Stimulated activated CD8-positive, alpha-beta memory T cell treated with anti-CD3 and anti-CD28 coated beads, Interleukin-4, amount 100 ng/mL, for 48 hours (primary cell): ENCODE measurements at places on chromosomes 6 and 20.

DNA sequence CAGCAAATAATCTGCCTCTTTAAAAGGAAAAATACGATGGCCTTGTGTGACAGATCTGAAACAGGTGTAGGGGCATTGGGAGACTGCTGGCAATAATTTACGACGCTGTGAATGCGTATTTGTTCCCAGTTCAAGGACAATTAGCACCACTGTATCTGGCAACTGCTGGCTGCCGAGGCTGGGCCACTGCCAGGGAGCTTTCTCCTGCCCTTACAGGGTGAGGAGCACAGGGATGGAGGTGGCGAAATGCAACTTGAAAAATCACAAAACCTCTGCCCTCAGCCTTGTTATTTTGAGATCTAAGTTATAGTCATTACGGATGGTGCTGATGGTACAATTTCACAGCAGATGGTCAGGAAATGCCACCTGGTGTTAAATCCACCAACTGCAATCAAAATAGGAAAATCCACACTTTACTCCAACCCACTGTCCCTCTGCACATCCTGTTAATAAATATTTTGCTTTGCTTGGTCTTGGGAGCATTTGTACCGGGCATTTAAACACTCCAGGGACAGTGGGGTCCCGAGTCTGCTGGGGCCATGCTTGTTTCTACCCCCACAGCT, 6.4 kb downstream of the MYLK4 start:
- no peak for DNase-seq

DNA sequence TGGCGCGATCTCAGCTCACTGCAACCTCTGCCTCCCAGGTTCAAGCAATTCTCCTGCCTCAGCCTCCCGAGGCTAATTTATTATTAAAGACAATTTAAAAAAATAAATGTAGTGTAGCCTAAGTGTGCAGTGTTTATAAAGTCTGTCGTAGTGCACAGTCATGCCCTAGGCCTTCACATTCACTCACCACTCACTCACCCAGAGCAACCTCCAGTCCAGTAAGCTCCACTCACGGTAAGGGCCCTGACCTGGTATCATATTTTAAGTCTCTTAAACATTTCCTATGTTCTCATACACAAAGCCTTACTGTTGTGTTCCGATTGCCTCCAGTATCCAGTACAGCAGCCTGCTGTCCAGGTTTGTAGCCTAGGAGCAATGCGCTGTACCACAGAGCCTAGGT, 168.2 kb upstream of the FOXQ1 start:
- DNase-seq, result no peak

GRCh38 chr6:183668-184067, 108.6 kb upstream of the DUSP22 start:
- DNase-seq, result no peak

DNA sequence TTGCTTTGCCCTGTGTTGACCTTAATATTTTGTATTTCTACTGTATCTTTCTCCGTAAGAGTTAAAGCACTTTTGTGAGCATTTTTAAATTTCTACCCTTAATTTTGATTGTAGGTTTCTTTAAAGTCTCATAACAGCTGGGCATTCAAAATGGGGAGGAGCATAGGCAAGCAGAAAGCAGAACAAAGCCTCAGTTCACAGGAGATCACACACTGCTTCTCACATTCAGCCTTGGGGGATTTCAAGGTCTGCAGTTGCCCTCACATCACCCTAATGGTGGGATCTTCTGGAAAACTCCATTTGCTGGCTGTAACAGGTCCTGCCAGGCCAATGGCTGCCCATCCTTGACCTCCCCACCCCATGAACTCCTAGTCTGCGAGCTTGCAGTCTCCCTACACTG, 292.9 kb downstream of the PHACTR1 start:
- no peak for DNase-seq

DNA sequence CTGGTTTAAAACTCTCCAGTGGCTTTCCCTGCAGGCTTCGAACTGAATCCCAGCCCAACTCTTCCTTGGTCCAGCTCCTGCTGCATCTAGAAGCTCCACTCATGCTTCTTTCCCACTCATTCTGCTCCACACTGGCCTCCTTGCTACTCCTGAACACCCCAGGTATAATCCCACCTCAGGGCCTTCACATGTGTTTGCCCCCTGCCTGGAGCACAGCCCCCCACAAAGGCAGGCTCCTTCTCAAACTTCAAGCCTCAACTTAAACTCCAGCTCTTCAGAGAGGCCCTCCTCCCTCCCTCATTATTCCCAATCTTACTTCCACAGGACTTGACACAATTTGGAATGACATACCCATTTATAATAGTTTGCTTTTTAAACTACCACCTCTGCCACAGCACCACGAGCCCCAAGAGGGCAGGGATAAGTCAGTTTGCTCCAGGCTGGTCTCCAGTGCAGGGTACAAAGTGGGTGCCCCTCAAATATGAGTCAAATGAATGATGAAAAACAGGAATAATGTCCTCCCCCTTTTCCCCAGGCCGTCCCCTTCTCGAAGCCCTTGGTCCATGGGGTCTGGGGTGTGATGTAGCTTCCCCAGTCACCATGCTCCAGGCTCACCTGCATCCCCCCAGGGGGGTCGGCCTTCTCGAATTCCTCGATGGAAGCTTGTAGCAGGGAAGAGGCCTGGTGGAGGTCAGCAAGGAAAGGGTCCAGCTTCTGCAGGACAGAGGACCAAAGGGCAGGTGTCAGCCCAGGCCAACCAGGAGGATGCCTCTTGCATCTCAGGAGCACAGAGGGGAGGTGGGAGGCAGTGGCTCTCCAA, 37.4 kb downstream of the KIAA1755 start:
- no peak for DNase-seq

DNA sequence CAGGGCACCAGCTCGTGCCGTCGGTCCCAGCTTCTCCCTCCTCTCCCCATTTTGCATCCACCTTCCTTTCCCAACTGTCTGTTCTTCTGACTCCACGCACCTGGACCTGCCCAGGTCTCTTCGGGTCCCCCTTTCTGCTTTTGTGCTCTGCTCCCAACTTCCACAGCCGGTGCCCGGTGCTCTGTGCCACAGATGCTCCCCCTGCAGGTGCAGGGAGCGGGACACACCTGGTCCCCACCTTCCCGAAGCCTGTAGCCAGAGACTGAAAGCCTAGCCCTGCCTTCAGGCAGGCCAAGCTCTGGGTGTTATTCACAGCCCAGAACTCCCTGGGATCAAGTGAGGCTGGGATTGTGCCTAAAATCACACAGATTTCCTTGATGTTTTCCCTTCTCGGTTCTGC, 24.6 kb upstream of the BMP7 start:
- DNase-seq, result no peak

GRCh38 chr6:118335325-118335816, 212.7 kb upstream of the PLN start:
- DNase-seq, result no peak

- no peak for DNase-seq
Observed at GRCh38 chr20:57711826-57712225, 2.0 kb upstream of the PMEPA1 start.

GRCh38 chr6:166165558-166166313, 1.9 kb downstream of the TBXT start:
- DNase-seq, result no peak

DNA sequence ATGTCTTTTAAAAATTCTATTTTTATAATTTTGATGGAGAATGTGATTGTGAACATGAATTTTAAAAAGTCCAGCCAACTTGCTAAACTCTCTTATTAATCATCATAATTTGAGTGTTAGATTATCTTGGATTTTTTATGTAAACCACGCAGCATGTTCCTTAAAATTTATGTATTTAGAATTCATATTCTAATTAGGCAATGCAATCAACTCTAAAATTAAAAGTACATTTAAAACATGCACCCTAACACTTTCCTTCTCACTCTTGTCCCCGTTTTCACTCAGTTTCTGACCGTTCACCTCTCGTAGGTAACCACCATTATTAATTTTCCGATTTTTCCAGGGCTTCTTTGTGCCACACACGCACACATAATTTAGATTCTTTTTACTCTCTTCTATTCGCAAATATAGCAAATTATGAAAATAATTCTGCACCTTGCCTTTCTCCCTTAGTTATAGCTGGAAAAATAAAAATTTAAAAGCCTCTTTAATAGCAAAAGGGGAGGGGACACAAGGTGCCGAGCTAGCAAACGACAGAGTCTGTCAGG, 329 bp upstream of the ZKSCAN3 start:
- DNase-seq, result no peak

- DNase-seq, result no peak
Observed at GRCh38 chr20:6852478-6852877, 85.0 kb downstream of the BMP2 start.

- DNase-seq, result no peak
Observed at GRCh38 chr6:70033781-70034180, 167.4 kb downstream of the COL19A1 start.

- no peak for DNase-seq
Observed at GRCh38 chr6:80938131-80938530, 814.4 kb downstream of the TENT5A start.

GRCh38 chr6:106442395-106442794, 81.9 kb downstream of the CRYBG1 start:
- no peak for DNase-seq

DNA sequence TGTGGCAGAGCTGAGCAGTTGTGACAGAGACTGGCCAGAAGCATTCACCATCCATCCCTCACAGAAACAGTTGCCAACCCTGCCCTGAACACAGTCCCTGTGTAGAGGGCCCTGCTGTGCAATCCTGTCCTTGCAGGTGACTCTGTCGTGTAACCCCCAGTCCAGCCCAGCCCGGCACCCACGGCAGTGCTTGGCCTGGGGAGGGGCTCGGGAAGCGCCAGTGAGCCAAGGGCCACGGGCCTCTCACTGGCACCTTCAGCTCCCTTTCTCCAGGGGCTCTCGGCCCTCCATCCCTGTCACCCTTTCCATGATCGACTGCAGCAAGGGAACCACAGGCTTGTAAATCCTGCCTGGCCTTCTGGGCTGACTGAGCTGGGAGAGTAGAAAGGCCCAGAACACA, 53.0 kb downstream of the RRBP1 start:
- DNase-seq, result no peak

GRCh38 chr20:18721551-18722115, 92.0 kb upstream of the SCP2D1 start:
- DNase-seq, result no peak

DNA sequence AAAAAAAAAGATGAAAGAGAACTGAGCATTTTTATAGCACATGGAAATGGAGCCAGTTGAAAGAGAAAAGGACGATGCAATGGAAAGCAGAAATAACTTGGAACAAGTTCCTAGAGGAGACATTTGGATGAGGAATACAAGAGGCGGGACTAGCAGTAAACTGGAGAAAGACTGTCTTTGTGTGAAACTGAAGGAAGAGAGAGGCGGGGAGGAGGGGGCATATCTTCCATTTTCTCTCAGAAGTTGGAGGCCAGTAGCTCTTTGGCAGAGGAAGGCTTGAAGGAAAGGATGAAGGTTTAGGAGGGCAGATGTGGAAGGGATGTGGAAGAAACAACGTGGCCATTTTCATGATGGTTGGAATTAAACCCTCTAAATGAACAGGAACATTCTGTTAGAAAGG, 33.0 kb upstream of the ADGRF1 start:
- no peak for DNase-seq

GRCh38 chr6:164929408-164929977, 379.9 kb downstream of the C6orf118 start:
- DNase-seq, result no peak

- DNase-seq, result no peak
Observed at GRCh38 chr20:7123457-7123856, 356.0 kb downstream of the BMP2 start.

DNA sequence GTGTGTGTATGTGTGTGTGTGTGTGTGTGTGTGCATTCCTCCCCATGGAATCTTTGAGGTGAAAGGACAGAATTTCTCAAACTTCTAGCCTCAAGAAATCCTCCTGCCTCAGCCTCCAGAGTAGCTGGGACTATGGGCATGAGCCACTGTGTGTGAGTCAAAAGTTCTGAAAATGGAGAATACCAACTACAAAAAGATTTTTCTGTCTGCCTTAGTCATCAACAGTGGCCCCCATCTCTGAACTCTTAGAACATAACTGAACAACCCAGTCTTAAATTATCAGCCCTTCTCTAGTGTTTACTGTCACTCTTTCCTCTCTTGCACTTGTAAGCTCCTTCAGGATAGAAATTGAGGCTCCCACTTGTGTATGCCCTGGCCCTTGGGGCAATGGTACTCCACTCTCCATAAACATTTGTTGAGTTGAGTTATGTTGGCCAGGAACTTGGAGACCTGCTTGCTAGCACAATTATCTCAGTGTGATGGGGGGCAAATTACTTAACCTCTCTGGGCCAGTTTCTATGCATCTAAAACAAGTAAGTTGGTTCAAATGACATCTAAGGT, 35.3 kb upstream of the CLIC5 start:
- DNase-seq, result no peak

DNA sequence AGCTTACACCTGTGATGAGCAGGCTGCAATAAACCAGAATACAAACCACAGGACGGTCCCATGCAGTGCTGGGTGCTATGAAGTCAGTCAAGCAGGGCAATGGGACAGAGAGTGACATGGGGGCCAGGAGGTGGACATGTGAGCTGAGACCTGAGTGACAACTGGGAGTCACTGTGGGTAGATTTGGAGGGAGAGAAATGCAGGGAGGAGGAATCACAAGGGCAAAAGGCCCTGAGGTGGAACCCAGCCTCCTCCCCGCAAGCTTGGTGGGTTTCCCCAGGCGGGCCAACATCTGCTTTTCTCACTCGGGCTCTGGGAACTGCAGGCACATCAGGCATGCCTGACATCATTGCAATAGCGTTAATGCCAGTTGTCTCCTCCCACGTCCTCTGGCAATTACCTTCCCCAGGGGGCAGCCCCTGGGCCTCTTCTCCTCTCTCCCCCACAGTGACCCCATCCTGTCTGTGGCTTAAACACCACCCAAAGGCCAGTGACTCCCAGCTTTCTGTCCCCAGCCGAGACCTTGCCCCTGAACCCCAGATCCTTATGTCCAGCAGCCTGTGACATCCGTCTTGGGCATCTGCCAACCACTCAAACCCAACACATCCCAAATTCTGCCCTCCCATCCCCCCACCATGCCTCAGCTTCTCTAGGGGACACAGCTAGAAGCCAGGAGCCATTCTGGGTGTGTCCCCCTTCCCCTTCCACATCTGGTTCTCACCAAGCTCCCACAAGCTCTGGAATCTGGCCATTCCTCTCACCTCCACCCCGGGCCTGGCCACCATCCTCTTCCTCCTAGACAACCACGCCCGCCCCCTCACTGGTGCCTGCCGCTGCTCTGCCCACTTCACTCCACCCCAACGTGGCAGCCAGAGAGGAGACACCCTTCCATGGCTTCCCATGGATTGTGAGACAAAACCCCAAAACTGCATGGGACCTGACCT, 28.2 kb downstream of the PDRG1 start:
- no peak for DNase-seq

DNA sequence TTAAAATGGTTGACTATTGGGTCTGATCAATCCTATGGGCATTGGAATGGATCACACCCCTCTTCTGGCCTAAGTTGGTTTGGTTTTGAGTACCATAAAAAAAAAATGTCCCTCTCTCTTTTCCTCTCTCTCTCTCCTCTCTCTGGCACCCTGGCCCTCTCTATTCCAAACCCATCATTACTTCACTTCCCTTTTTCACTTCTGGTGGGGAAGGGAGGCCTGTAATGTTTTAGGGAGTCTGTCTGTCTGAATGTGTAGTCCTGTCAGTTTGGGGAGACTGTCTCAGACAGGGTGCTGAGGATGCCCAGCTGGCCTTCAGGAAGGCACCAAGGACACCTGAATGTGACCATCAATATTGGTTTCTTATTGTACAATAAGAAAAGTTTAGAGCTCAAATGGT, 165.8 kb downstream of the CD24 start:
- DNase-seq, result no peak
